Activated T-cell treated with anti-CD3 and anti-CD28 coated beads for 24 hours (primary cell): ENCODE measurements at places on chromosomes 6 and 20.

- no peak for DNase-seq
These were observed 790 bp downstream of the NEDD9 start for GRCh38 chr6:11231564-11232192.

DNA sequence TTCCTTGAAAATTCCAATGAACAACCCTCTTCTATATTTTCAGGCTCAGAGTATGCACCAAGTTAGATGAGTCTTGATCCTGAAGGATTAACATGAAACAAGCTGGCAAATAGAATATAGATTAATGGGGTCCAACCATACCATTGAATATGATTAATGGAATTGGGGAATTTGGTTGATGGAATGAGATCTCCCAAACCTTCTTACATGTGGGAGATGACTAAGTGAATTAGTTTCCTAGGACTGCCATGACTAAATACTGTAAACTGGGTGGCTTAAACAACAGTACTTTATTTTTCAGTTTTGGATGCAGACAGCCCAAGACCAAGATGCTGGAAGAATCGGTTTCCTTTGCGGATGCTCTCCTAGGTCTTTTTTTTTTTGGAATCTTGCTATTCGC, 347.0 kb downstream of the QKI start:
- DNase-seq, result no peak

- no peak for DNase-seq
These were observed 106.4 kb upstream of the PTPN1 start for GRCh38 chr20:50403565-50404418.

DNA sequence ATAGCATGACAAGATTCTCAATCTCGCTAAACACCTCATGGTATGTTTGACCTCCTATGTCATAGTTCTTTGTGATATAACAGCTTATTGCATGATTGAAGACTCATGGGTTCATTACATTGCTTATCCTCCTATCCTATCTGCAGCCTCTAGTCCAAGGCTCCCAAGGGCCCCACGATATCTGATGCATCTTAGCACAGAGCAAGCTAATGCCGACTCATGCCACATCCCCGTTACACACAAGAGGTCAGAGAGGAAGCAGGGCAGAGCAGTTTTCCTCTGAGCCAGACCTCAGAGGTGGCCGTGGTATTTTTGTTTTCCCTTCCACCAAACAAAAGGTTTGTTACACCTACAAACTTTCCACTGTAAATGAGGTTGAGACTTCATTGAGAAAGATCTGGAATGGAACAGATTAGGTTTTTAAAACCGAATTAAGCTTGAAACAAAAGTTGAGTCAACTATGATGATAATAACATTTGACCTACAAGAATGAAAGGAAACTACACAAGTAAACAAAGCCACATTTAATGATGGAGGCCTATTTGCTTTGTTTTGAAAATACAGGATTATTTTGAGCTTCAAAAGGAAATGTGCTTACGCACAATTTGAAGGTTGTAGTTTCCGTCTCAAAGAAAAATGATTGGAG, 133.9 kb upstream of the MYLIP start:
- no peak for DNase-seq

DNA sequence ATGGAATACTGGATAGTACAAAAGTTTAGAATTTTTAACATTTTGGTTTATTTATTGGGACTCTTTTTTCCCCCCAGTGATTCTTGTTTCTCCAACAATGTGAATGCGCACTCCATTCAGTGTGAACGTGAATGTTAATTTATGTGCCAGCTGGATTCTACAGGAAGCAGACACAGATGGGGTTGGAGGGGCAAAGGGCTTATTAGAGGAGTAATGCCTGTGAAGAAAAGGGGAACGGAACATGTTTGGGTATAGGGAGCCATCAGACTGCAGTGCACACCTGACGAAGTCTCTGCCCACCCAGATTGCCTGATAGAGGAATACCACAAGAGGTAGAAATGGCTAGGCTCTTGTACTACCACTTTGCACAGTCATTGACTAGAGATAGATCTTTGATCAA, 48.2 kb downstream of the PTPRA start:
- DNase-seq, result no peak

DNA sequence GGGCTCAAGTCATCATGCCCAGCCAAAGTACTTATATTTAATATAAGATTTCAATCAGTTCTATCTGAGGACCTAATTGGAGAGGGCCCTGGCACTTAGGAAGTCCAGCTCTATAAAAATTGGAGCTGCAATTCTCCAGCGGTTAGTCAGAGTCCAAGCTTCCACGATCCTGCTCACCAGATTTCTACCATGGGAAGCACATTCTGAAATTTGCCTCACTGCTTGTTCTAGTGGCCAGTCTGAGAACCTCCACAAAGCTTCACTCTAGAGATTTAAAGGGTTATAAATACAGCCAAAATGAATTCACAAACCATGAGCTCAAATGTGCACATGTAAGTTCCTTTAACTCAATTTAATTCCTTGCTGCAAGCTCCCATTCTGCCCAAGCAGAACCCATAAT, 33.5 kb downstream of the PNLDC1 start:
- DNase-seq, result no peak

GRCh38 chr20:58878399-58878798, 25.9 kb downstream of the GNAS start:
- DNase-seq, result no peak

DNA sequence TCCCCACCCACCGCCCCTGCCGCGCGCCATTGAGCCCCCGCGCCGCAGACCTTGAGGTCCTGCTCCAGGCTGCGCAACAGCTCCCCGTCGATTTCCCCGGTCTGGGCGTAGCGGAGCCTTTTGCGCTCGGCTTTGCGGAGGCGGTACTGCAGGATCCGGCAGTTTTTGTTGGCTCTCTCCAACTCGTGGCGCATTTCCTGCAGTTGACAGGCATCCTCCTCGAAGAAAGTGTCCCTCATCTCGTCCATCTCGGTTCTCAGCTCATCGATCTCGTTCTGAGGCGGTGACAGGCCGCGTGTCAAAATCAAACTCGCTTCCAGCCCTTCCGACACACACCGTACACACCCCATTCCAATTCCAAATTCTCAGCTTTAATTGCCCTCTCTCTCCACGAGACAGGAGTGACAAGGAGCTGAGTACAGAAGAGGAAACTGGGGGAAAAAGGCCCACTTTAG, 4.3 kb downstream of the MTCL3 start:
- DNase-seq, result no peak

- DNase-seq, result no peak
These were observed 501.0 kb upstream of the MAP3K7 start for GRCh38 chr6:91087908-91088307.

- no peak for DNase-seq
These were observed 286.6 kb downstream of the UBE3D start for GRCh38 chr6:82779041-82779440.

DNA sequence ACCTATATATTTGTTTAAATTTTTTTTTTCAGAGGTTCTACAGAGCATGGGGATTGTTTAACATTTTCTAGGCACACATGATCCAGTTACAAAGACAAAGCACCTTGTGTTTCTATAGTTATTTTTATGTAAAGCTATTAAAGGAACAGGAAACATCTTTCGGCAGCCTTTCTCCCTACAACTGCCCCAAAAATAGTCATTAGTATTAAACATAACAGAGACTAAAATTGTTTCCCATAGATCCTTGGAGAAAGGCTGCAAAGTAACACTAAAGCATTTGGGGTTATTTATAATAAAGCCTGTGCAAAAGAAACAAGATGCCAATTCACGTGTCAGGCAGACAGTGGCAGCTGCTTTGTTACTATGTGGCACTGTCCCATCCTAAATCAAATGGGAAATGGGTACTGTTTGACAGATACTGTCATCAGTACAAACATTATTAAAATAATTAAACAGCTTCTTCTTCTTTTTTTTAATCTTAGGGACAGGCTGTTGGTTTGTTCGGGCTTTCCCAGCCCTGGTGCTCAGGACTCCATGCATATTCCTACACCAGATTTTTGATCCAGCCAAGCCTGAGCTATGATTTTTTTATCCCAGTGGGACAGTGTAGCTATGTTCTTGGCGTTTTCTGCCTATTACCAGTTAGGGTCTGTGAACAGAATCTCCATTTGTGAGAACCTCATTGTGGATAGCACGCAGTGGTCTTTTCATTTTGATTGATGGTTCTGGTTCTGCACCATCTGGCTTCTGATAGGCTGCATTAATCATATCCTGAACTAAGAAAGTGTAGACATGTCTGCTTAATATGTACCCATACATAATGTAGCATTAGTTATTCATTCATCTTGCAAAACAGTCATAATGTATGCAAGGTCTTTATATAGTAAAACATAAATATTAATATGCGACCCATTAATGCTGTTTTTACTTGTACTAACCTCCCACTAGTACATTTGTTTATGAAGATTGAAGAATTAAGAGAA, 460.4 kb upstream of the SOX4 start:
- DNase-seq, result no peak

DNA sequence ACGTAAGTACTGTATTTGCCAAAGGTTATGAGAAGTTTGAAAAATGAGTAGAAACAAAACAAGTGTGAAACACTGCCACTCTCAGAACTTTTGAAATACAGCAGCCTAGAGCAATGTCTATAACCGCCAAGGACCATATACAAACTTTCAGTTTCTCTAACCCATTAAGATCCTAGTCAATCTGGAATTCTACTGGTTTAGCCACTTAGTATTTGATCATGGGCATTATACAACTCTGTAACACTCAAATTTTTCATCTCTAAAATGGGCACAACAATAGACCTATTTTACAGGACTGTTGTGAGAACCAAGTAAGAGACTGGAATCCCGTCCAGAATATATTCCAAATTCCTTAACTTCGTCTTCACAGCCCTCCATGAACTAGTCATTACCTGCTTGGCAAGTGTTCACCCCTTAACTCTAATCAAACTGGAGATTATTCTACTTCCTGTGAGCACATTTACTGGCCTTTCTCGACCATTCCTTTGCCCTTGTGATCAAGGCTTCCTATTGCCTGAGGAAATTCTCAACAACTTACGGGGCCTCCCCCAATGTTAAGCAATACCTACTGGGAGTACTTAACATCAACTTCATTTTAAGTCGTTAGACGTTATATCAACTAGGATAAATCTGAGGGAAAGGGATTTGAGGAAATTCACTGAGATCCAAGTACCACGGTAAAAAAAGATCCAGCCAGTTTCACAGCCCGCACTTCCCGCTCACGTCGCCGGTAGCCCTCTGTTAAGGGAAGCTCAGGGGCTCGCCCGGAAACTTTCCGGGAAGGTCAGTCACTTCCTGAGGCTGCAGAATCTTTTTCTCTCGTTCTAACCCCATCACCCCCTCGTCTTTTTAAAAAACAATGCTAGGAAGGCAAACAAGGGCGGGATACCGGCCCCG, 1.1 kb downstream of the EIF2S2 start:
- no peak for DNase-seq

GRCh38 chr6:138336221-138336620, 41.5 kb upstream of the SMIM28 start:
- DNase-seq, result no peak

GRCh38 chr6:39910164-39910563, 24.1 kb downstream of the MOCS1 start:
- DNase-seq, result no peak

DNA sequence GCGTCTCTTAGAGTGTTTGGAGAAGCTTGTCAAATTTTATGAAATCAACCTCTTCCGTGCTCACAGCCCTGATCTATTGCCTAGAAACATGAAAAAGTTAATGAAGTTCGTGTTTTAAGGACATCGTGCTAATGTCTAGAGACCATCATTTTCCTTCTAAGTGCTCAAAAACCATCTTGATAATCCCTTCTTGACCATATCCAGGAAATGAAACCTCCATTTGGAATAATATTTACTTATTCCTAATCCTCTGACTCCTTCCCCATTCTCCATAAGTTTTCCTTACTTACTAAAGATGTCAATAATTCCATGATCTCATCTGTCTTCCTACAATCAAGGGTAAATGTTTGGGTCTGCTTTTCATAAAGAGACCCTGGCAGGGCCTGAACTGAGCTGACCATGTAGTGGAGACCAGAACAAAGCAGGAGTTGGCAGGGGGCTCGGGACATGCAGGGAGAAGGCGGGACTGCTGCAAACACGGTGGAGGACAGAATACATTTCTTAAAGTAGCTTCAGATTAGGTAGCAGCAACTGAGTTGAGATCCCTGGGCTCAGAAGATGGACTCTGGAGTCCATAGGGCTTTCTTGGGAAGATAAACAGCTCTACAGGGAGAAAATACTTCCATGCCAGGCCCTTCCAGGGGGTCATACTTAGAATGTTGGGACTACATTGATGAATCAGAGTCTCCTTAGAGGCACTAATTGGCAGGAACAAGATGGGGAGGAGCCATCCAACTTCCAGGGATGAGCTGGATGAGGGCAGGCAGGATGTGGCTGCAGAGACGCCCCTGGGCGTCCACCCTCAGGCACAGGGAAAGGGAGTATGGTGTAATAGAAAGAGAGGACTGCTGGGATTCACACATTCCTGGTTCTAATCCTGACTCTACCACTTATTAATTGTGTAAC, 100.7 kb downstream of the RIN2 start:
- no peak for DNase-seq

DNA sequence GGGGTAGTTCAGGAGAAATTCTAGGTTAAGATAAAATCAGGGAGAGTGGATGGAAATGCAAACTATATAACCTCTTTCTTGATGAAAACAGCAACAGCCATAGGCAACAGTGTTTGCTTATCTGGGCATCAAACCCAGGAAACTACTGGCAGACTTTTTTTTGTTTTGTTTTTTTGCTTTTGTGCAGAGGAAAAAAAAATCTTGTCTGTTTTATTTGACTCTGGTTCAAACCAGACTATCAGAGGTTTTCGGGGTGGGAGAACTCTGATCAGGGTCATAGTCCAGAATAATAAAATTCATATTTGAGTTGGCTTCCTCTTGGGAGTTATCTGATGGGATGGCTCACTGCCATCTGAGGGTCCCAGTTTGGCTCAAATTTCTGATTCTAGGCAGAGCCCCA, 88.8 kb upstream of the ZNFX1 start:
- DNase-seq, result no peak

GRCh38 chr6:125300992-125301434, 754 bp downstream of the HDDC2 start:
- no peak for DNase-seq

GRCh38 chr6:98834060-98835031, at the start of gene POU3F2:
Gene POU3F2 (plus strand): TSS chr6:98834574. CDS start chr6:98834874, 300 bp downstream.
- DNase-seq, result peak; percentile 61

GRCh38 chr6:168574075-168574698, 133.2 kb downstream of the SMOC2 start:
- DNase-seq, result no peak

DNA sequence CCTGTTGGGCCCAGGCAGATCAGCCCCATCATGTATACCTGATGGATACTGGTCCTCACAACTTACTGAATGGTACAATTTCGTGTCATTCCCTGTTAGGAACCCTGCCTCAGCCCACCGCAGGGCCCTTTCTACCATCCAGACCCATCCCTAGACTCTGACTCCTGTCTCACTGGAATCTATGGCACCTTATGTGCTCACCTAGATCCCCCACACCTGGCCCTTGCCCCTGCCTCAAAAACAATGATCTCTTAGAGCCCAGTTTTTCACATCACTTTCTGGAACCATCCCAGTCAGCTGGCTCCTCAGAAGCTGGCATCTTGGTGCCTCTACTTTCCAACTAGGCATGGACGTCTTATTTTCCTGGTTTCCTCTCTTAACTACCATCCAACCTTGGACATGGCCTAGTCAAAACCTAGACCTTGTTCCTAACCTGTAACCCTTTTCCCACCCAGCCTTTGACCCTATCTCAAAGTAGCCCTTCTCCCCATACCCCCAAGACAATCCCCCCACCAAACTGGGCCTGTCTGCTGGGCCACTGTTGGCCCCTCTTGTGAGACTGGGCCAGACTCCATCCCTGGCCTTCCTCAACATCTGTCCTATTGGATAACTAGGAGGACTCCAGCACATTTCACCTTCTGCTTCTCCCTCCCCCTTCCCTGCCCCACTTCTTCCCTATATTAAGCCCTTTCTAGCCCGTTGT, 981 bp downstream of the HM13 start:
- no peak for DNase-seq
